ENCODE measurements at places on chromosomes 5 and 9. TPM values are rescaled to one million over a fixed set of nuclear protein-coding genes. Genes with fewer than 3 reads are reported as not detected.

Gene MCCC2
- total RNA-seq = 72.6 TPM

Gene MEF2C
- 1.5 TPM for total RNA-seq

Gene AMBP
- total RNA-seq = not detected

Gene FOXI1
- not detected for total RNA-seq

Gene IL5
- total RNA-seq = not detected

GRCh38 chr5:80920333-80920732 lies 39.8 kb upstream of the RASGRF2 start:
- no peak for DNase-seq

GRCh38 chr9:10232352-10232930 lies 380.4 kb downstream of the PTPRD start:
- no peak for DNase-seq

GRCh38 chr5:13660072-13660471 lies 284.4 kb downstream of the DNAH5 start:
- no peak for DNase-seq

DNA sequence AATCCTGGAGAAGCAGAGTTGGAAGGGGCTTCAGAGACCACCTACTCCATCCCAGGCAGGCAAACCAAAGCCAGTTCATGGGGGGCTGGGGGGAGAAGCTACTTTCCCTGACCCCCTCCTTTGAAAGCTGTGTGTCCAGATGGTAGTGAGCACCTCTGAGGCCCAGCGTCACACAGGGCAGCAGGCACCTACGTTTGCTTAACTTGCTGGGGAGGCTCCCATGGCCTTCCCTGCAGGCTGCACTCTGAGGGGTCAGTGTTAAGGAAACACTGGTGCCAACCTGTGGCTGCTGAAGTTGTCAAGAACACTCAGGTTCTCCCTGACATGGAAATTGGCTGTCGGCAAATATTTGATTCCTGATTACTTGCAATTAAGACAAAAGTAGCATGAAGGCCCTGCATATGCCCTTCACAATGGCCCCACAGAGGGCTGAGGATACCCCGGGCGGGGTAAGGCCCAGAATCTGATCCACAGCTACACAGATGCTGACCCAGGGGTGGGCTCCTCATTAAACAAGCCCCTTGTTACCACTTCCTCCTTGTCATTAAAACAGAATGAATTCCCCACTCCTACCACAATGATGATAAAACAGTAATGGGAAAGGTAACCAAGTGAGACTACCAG lies 208.5 kb downstream of the FSTL4 start:
- no peak for DNase-seq
